ENCODE measurements at places on chromosomes 3 and 15. TPM values are rescaled to one million over a fixed set of nuclear protein-coding genes. Genes with fewer than 3 reads are reported as not detected.

Gene NKIRAS1
- total RNA-seq, result 8.8 TPM

Gene HIGD2B
- not detected for total RNA-seq

DNA sequence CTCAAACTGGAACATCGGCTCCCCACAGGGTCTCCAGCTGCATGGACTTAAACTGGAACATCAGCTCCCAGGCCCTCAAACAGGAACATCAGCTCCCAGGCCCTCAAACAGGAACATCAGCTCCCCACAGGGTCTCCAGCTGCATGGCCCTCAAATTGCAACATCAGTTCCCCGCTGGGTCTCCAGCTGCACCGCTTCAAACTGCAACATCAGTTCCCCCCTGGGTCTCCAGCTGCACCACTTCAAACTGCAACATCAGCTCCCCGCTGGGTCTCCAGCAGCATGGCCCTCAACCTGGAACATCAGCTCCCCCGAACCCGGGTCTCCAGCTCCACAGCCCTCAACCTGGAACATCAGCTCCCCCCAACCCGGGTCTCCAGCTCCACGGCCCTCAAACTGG is 82.0 kb downstream of the TFRC start:
- DNase-seq, result no peak

GRCh38 chr15:33309602-33310276 is 1.0 kb upstream of the RYR3 start:
- DNase-seq, result no peak

DNA sequence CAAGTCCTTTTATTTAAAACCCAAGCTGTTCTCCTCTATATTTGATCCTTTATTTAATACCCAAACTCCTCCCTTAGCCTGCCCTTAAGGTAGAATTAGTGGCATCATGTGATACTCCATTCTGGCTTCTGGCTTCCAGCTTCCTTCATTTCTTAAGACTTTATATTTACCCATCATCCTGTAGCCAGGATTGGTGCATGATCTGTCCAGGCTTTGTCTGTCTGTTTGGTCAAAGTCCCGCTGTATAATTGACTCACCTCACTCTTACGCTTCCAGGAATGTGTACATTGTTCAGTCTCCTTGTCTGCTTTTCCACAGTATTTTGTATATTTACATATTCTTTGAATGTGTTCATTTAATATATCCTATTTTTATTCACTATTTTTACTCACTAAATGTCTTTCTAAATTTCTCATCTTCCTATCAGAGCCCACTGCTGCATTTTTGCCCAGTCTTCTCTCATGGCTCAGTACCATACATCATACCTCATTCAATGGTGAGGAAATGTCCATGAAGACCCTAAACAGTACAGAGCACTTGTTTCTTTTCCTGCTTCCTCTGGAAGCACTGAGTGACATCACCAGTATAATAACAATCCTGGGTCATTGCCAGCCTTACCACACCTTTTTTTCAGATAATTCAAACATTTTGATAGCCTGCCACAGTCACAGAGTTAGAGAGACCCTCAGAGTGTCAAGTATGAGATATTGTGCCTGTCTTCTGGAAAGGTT is 31.5 kb downstream of the TMEM108 start:
- no peak for DNase-seq

GRCh38 chr3:154799800-154800199 is 280.3 kb upstream of the MME start:
- DNase-seq, result no peak

- no peak for DNase-seq
Observed at GRCh38 chr3:117820658-117821299, 1111.2 kb downstream of the TUSC7 start.

- DNase-seq, result no peak
Observed at GRCh38 chr3:151391720-151392119, 7.2 kb upstream of the P2RY12 start.

GRCh38 chr15:98967096-98967495 is 40.5 kb downstream of the PGPEP1L start:
- no peak for DNase-seq

DNA sequence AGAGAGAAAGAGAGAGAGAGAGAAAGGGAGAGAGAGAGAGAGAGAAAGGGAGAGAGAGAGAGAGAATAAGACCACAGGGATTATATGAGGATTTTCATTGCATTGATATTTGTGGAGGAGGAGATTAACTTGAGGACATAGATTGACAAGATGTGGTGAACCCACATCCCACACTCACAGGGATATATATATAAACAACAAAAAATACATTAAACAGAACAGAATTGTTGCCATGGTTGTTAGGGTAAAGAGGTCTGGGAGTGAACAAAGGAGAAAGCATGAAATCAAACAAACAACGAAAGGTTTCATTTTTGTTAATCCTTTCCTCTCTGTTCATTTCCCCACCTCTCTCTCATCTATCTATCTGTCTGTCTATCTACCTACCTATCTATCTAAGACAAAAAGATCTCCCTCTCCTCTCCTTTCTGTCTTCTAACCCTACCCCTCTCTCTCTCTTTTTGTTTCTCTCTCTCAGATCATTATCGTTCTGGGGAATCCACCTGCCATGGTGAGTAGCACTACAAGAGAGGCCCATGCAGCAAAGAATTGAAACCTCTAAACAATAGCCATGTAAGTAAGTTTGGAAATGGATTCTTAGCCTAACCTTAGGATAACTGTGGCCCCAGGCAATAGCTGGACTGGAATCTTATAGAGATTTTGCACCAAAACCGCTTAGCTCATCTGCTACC is 280.9 kb downstream of the RAP2B start:
- DNase-seq, result no peak

DNA sequence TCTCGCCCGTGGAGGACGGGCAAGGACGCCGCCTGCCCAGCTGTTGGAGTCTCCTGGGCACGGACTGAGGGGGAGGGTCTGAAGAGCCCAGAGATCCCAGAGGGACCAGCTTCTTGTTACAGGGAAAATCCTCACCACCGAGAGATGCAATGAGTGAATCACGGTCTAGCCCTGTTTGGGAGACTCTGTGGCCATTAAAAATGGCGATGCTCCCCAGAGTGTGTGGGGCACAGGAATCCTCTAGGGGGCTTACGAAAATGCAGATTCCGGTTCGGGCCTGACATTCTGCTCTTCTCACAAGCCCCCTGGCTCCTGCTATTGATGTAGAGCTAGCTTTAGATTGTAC is 35.5 kb upstream of the EPHB3 start:
- DNase-seq, result no peak
